Adipocyte (in vitro differentiated cells): ENCODE measurements at places on chromosomes 3 and 15.

GRCh38 chr3:180184816-180185215 is 148.1 kb upstream of the PEX5L start:
- DNase-seq = no peak

DNA sequence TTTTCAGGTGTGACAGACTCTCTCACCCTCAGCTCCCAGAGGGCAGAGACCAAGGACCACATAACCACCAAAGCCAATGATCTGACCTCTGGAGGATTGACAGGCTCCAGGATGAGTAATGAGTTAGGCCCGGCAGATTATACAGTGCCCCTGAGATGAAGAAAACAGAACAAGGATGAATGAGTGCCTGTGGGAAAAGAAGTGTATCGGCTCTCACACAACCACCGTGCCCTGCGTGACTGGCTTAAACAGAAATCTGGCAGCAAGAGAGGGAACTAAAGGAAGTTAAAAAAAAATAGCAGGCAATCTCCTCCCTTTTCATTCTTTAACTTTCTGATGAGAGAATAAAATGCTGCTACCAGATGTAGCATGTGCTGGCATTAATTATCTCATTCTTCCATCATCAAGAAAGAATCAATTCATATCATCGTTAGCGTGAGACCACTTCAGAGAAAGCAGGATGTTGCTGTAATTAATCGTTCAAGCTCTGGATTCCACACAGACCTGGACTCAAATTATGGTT is 227.5 kb upstream of the COL8A1 start:
- DNase-seq = peak; percentile 89

GRCh38 chr15:83243634-83244033 is 36.0 kb upstream of the HDGFL3 start:
- DNase-seq = no peak

- no peak for DNase-seq
These were observed 5.9 kb downstream of the NUP210 start for GRCh38 chr3:13414040-13414729.

- peak; percentile 3 for DNase-seq
These were observed 719.3 kb upstream of the SGO1 start for GRCh38 chr3:20905210-20905805.

- peak; percentile 92 for DNase-seq
These were observed 417.0 kb upstream of the TPM1 start for GRCh38 chr15:62625429-62626033.

DNA sequence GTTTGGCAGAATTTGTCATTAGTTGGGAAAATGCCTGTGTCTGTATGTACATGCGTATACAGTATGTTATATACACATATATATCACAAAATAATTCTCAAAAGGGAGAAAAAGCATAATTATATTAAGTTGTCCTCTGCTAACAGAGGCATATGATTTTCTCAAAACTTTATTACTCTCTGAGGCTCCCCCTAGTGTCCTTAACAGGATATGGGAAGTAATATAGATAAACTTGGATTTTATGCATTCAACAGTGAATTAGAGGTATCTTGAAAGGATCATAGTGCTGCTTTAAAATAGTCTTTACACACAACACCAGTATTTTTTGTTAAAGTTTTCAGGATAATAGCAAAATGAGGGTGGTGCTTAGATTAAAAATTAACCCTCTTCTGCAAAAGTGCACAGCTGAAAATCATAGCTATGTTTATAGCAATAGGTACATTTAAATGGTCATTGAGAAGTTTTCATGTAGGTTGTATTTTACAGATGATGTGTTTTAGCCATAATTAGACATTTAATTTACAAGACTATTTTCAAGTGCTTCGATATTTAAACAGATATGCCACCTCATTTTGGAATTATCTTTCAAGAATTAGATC is 454.0 kb upstream of the ROBO2 start:
- peak; percentile 76 for DNase-seq

- DNase-seq = no peak
These were observed 66.2 kb downstream of the MAP4 start for GRCh38 chr3:47949979-47950378.

DNA sequence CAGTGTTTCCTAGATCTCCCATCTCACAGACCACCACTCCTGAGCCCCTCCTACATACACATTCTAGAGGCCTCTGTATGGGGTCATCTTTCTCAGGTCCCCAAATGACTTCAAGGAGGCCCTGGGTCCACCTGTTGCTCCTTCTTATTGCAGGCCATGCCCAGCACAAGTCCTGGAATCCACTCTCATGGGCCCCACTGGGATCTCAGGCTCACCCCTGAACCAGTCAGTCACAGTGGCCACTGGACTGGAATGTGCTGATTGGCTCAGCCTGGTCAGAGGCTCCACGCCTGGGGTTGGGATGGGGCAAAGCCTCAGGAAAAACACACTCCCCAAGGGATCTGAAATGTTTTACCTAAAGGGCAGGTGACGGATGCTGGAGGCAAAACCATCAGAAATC is 55.7 kb downstream of the SPSB4 start:
- DNase-seq = no peak

GRCh38 chr3:183372911-183373310 is 55.5 kb downstream of the MCF2L2 start:
- DNase-seq = no peak

DNA sequence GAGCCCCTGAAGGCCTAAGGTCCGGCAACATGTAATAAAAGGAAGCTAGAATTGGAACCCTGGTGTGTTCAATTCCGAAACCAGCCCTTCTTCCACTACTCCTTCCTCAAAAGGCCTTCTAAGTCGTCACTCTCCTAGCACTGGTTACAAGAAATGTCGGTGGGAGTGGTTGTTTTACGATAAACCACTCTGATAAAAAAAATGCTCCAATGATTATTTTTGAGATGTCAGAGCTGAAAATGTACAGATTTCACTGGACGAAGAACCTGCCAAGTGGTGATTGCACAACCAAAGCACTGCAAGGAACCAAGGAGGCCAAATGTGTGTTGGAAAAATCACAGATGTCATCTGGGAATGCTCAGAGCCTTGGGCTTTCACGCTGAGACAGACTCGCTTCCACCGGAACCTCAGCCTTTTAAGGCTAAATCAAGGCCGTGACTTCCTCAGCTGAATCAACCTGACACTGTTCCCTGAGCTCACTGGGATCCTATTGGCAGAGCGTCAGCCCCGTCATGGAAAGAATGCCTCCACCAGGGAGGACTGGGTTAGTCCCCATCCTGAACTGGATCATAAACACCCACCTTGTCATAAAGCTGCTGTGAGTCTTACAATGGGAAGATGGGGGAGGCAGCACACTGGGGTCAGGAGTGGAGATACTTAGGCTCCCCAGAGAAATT is 108.1 kb upstream of the THBS1 start:
- DNase-seq = peak; percentile 83

- DNase-seq = no peak
These were observed 513.5 kb upstream of the PROK2 start for GRCh38 chr3:72298201-72299152.

DNA sequence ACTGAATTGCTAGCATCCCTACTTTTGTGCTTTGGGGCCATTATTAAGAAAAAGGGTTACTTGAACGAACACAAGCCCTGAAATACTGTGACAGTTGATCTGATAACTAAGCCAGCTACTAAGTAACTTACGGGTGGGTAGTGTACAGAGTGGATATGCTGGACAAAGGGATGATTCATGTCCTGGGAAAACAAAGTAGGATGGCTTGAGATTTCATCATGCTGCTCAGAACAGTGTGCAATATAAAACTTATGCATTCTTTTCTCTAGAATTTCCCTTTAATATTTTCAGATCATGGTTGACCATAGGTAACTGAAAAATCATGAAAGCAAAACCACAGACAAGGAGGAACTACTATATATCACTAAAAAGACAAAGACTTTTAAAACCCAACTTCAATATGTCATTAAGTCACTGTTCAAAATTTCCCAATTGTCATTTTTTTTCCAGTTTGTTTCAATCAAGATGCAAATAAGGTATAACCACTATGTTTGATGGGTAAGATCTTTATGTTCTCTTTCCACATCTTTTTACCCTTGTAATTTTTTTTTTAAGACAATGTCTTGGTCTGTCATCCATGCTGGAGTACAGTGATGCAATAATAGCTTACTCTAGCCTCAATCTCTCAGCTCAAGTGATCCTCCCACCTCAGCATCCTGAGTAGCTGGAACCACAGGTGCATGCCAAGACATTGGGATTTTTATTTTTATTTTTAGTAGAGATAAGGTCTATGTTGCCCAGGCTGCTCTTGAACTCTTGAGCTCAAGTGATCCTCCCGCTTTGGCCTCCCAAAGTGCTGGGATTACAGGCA is 67.7 kb downstream of the IFT80 start:
- peak; percentile 87 for DNase-seq

- peak; percentile 68 for DNase-seq
These were observed 159.7 kb downstream of the POLR2M start for GRCh38 chr15:57866149-57866736.

DNA sequence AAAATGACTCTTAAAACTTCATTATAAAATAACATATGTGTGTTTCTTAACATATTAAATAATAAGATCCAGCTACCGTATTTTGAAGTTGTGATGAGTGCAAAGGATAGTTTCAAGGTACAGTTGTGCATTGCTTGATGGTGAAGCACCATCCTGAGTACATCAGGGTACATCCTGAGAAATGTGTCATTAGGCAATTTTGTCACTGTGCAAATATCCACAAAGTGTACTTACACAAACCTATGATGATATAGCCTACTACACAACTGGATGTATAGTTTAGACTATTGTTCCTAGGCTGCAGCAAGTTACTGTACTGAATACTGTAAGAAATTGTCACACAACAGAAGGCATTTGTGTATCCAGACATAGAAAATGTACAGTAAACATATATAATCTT is 20.8 kb upstream of the TM4SF1 start:
- no peak for DNase-seq

GRCh38 chr3:153897025-153897723 is 224.0 kb upstream of the ARHGEF26 start:
- no peak for DNase-seq

DNA sequence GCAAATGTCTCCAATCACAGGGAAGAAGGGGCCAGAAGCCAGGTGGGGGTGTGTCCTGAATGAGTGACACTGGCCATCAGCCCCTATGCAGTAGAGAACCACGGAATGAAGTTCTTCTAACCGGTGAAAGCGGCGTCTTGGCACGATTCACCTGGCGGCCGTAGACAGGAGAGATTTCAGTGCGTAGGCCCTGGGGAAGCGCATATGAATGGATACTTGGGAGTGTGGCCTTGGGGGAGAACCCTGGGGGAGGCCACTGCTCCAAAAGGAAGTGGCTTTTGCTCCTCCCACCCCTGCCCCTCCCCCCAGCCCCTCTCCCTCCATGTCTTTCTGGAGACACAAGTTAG is 43.6 kb downstream of the RBPMS2 start:
- no peak for DNase-seq

DNA sequence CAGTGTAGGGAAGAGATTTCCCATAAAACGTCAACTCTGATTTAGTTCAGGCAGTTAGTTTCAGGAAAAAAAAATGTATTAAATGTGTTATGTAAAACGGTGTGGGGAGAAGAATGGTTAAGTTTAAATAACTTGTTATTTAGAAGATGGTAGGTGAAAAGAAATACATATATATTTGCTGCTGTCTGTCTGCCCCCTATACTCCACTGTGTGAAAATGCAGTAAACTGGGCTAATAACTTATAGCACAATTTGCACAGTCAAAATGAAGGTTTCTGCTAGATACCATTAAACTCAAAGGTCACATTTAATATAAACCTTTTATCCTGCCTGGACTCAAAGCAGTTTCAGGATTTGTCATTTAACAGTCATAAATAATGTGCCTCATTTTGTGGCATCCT is 515.0 kb downstream of the FGF12 start:
- DNase-seq = no peak

DNA sequence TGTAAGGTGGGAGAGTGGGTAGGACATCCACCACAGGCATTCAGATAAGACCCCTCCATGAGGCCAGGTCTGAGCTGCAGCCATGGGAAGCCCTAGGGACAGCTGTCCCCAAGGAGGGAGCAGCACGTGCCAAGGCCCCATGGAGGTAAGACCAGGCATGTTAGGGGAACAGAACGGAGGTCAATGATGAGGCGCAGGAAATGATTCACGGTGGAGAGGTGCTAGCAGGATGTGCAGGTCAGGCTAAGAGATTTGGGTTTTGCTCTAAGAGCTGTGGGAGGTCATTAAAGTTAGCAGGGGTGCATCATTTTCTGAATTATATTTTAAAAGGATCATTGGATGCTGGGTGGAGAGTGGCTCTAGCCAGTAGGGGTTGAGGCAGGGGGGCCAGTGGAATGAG is 66.4 kb upstream of the SNRPA1 start:
- no peak for DNase-seq

GRCh38 chr3:186097663-186098451 is 11.0 kb downstream of the ETV5 start:
- peak; percentile 76 for DNase-seq

DNA sequence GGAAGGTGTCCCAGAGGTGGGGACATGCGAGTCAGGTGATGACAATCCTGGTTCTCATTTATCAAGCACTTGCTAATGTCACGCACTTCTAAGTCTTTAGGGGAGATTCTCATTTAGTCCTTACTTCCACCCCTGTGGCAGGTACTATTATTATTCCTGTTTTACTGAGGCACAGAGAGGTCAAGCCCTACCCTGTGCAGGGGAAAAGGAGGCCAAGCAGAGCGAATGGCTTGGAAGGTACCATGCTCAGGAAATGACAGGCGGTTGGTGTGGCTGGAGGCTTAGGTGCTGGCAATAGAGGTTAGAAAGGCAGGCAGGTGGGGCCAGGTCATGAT is 268.9 kb downstream of the UACA start:
- no peak for DNase-seq

DNA sequence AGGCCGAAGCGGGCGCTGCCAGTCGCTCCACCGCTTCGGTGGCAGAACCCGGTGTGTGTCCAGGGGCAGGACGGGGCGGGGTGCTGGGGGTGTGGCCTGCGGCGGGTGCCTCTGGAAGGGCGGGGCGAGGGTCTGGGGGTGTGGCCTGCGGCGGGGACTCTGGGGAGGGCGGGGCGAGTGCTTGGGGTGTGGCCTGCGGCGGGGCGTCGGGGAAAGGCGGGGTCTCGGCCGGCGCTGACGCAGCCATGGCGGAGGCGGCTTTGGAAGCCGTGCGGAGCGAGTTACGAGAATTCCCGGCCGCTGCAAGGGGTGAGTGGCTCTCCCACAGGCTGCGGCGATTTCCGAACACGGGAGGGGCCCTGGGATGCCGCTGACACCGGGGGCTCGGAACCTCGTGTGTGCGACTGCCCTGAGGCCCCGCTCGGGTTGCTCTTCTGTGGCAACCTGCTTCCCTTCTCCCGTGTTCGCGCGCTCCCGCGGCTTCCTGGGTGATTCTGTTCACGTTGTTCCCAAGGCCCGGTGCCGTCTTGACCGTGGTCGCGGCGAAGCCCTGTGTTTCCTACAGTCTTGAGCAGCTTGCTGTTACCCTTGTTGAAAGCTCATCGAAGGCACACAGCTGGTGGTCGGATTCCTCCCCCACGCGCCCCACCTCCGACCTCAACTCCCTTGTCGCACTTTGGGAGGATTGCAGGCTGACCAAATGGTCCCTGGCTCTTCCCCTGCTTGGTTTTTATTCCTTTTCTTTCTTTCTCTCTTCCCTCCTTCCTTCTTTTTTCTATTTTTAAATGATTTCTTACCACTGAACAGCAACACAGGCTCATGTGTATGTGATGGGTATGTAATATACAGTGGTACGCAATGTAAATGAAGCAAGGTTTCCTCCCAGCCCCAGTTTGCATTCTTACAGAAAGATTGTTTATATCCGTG is at the start of gene JMJD7:
JMJD7 (plus strand) TSS at position 213 of the 927 bp plus-strand sequence; CDS start at position 246, 33 bp downstream.
- DNase-seq = peak; percentile 97

- DNase-seq = no peak
These were observed 42.7 kb downstream of the SERP1 start for GRCh38 chr3:150503402-150504099.

- no peak for DNase-seq
These were observed 26.7 kb downstream of the CEP70 start for GRCh38 chr3:138567403-138567802.

GRCh38 chr3:180934638-180935037 is 22.2 kb downstream of the FXR1 start:
- no peak for DNase-seq

GRCh38 chr3:71208211-71209095 is 375.1 kb downstream of the FOXP1 start:
- peak; percentile 60 for DNase-seq
